ENCODE measurements at places on chromosomes 3 and 15.

GRCh38 chr3:5136211-5136918 is 14.3 kb downstream of the ARL8B start:
- DNase-seq = no peak

GRCh38 chr15:46344115-46344724 is 709.4 kb downstream of the SQOR start:
- DNase-seq = no peak

DNA sequence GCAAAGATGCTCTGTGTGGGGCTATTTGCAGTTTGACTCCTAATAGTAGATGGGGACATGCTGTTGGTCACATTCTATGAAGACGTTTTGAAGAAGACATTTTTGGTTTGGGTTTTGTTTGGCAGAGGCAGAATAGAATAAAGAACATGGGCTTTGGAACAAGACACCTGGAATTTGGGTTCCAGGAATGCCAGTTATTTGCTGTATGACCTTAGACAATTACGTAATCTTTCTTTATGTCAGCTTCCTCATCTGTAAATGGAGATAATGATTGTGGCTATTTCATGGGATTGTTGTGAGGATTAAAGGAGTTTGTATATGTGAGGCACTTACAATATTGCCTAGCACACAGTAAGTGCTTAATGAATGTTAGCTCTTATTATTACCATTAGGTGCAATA is 91.6 kb downstream of the MESD start:
- DNase-seq = no peak

- DNase-seq = no peak
Measured at GRCh38 chr15:75125935-75126334, 75.7 kb upstream of the C15orf39 start.

DNA sequence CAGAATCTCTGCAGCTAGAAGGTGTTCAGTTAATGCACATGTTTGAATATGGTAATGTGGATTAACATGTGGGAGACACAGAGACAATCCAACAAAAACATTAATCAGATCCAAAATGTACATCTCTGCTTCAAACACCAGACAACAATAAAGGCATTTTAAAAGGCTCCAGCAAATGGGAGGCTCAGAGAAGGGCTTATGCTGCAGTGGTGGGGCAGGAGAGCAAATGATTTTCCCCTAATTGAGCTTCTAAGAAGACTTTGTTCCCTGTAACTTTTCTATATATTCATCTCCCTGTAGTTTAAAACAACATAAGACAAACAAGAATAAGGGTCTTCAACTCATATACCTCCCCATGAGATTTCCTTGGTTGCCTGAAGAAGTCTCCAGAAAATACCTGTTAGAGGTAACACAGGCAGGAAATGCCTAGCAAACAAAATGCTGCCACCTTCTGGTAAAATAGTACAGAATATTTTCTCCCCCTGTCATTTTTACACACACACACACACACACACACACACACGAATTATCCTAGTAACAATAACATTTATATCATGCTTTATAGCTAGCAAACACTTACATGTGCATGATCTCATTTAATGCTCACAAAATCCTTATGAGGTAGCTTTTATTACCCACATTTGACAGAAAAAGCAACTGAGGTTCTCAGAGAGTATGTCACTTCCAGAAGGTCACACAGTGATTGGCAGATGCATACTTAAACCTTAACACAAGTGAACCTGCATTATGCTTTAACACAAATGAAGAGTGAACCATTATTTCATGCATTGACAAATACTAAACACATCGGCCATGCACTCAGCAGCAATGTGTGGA is 123.4 kb upstream of the MB21D2 start:
- peak; percentile 54 for DNase-seq

DNA sequence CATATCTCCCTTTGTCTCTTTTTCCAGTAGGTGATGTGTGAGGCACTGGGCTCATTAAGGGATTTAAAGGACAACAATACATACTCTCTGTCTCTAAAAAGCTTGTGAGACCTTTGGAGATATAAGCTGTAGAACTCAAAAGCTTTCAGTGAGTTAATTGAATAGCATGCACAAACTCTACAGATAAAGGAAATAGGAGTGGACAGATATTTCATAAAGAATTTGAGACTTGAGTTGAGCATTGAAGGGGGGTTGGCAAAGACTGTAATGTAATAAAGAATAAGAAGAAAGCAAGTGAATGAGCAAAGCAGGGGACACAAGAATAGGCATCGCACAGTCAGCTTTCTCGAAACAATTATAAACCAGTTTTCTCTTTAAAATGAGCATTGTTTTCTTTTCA is 583.4 kb upstream of the DPPA4 start:
- no peak for DNase-seq

- DNase-seq = no peak
Measured at GRCh38 chr3:78972617-78973301, 795.0 kb downstream of the ROBO1 start.

DNA sequence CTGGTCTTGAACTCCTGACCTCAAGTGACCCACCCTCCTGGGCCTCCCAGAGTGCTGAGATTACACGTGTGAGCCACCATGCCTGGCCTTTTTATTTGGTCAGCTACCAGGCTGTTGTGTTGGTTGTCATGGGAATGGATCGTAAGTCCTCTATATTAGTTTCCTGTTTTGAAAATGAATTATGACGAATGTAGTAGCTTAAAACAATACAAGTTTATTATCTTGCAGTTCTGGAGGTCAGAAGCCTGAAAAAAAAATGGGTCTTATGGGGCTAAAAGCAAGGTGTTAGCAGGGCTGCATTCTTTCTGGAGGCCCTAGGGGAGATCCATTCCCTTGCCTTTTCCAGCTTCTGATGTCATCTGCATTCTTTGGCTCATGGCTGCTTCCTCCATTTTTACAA is 25.1 kb upstream of the HERC1 start:
- DNase-seq = no peak

GRCh38 chr15:79629687-79630086 is 197.6 kb downstream of the MINAR1 start:
- no peak for DNase-seq

GRCh38 chr15:101178479-101178878 is 73.4 kb downstream of the CHSY1 start:
- no peak for DNase-seq

- DNase-seq = no peak
Measured at GRCh38 chr3:8640223-8640622, 4.4 kb downstream of the SSUH2 start.

GRCh38 chr3:11724615-11725339 is 81.1 kb upstream of the VGLL4 start:
- no peak for DNase-seq

DNA sequence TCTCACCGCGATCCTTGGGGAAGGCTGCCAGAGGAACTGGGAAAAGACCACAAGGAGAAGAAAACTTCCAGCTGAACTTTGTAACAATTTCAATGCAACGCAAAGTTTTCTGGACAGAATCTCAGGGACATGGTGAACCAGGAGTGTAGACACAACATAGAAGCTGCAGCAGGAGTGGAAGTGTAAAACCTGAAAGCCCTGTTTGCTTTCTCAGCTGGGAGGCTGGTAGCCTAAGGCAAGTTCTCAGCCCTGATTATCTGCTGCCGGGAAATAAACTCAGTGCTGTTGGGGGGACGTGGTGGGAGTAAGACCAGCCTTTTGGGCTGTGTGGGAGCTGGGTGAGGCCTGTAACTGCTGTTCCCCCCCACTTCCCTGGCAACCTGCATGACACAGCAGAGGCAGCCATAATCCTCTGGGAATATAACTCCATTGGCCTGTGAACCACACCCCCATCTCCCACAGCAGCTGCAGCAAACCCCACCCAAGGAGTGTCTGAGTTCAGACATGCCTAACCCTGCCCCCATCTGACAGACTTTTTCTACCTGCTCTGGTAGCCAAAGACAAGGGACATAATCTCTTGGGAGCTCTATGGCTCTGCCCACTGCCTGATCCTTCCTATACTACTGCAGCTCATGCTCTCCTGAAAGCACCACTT is 106.7 kb downstream of the ZNF621 start:
- no peak for DNase-seq

DNA sequence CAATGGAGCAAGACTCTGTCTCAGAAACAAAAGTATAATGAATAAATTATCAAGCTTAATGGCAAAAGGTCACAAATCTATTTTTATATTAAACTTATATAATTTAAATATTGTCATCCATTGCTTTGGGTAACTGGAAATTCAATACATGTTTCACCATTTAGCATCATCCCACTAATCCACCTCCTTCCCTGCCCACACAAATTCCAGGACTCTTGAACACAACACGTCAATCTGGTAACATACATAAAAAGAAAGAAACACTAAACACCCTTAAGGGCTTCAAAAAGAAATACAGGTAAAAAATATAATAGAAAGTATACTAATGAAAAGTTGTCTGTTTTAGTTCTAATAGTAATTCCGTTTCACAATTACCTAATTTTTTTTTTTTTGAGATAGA is 149.4 kb downstream of the STAG1 start:
- no peak for DNase-seq

GRCh38 chr3:31210068-31210645 is 315.7 kb upstream of the GADL1 start:
- DNase-seq = no peak

- DNase-seq = no peak
Measured at GRCh38 chr3:109336291-109336861, 970 bp downstream of the DPPA4 start.

- no peak for DNase-seq
Measured at GRCh38 chr3:142645236-142645793, 49.1 kb downstream of the PLS1 start.

- no peak for DNase-seq
Measured at GRCh38 chr3:178526291-178526690, 9.9 kb upstream of the KCNMB2 start.

DNA sequence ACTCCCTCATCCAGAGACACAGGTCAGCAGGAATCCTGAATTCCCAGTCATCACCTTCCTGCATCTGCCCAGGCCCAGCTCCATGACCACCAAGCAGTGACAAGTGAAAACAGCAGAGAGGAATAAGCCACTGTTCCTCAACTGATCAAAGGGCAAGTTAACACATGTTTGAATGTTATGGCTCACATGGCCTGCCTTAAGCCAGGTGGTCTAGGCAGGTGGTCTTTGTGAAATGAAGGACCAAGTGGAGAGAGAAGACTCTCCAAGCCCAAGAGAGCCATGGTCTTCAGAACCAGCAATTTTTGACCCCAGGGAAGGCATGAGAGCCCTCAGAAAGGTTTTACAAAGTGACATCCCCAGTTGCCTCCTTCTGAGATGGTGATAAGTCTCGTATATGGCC is 161.8 kb downstream of the EPHB1 start:
- no peak for DNase-seq

- no peak for DNase-seq
Measured at GRCh38 chr3:9068051-9068450, 104.8 kb upstream of the RAD18 start.

DNA sequence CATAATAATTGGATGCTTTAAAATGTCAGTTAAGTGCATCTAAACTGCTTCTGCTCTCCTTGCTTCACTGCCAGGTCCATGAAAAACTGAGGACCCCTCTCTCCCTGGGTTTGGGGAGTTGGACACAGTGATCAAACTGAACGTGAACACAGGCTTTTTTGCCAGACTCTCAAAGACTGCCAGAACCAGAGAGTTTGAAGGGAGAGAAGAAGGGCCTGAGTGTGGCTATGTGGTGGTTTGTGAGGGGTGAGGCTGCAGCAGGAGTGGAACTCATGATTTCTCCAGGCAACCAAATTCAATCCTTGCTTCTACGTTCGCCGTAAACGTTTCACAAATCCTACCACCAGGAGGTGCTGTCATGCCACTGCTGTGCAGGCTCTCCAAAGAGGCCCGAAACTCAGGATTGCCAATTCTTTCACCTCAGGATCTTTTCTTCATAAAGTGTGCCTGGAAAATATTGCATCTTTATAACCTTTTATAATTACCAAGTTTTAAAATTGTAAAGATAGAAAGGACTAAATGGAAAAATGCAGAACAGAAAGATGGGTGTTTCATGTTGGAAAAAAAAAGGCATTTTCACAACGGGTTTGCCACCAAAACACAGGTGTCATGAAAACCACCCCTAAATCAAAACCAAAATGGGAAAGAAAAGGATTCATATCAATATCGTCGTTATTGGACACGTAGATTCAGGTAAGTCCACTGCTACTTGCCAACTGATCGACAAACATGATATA is 19.7 kb downstream of the TM4SF4 start:
- peak; percentile 24 for DNase-seq

DNA sequence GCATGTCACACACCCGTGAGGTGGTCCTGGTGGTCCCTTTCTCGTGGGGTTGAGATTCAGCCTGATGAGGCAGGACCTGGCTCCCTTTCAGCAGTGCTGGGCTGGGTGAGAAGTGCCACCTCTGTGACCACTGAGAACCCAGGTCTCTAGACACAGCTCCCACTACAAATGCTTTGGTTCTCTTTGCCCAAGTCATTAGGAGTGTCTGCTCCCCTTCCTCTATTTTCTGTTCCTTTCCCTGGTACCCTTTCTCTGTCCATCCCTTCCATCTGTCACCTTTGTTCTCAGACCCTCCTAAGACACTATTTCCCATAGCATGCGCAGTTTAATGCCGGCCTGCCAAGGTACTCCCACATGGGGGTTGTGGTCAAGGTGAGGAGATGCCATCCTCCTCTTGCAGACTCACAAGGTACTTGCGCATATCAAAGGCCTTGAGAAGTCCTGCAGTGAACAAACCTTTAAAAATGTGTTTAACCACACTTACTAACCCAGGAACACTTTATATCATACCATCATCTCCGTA is 297.7 kb downstream of the LRTM1 start:
- no peak for DNase-seq

DNA sequence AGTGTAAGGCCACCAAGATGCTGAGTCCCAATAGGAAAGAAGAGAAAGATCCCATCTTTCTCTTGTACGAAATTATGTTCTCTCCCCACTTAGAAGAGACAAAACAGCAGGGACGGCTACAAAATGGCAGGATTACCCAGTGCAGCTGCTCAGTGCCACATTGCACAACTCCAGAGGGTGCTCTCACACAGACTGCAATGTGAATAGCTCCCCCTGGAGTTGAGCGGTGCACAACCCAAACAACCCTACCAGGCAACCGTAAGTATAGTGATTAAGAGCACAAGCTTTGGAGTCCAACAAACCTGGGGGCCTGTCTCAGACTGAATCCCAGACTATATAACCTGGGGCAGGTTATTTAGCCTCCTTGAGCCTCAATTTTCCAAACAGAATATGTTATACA is 3.1 kb upstream of the BHLHE40 start:
- DNase-seq = peak; percentile 29

DNA sequence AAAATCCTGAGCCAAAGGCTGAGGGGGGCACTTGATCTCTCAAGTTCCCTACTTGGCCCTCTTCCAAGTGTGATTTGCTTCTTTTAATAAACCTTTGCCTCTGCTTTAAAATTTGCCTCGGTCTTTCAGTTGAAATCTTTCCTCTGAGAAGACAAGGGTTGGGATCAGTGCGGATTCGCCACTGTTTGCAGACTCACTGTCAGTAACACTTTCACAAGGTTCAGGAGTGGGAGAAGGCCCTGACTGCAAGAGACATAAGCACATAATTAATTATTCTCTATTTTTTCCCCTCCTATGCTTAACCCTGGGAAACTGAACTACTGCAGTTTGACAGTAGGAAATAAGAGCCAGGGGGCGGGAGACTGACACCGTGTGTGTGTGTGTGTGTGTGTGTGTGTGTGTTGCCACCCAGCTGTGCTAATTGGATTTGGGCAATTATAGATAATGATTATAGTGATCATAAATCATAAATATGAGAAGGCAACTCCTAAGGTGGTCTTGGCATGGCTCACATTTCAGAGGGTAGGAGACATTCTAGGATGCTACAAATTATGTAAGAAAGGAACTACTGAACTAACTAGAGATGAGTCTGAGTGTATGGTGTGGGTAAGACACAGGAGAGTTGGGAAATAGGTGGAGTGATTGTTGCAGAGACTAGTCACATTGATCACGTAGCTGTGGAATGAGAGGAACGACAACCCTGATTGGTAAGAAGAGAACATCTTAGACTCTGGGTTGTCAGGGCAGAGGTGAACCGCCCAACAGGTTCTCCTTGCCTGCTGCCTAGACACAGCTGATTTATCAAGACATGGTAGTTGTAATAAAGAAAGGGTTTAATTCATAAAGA is 5.5 kb upstream of the ZNF662 start:
- DNase-seq = no peak

Data from NCI-H1930 (cell line).